ENCODE measurements at places on chromosomes 4 and X.
A peak's percentile ranks its signal among the peaks of the same experiment; 100 is the strongest.

DNA sequence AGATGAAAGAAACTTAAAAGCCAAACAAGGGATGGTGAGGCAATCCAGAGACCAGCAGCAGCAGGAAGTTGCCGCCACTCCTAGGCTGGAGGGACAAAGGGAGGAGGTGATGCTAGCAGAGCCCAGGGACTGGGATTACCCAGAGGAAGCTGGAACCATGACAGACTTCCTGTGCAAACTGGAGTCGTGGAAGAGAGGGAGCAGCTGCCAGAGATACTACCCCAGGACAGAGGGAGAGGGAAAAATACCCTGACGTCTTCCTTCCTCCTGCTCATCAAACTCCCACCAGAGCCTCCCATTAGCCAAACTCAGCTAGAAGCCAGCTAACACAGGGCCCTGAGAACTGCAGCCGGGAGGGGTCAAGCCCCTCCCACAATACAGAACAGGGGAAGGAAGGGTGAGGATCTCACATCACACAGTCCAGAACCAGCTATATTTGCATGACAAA is 101.2 kb upstream of the KLF3 start:
- peaks cover 3% of the 10 kb centered on the region for H3K27me3 ChIP-seq
- no peaks in the 10 kb centered on the region for H3K36me3 ChIP-seq
- no peak overlapping the region for H3K4me3 ChIP-seq
- H3K27ac ChIP-seq: no peak overlapping the region

DNA sequence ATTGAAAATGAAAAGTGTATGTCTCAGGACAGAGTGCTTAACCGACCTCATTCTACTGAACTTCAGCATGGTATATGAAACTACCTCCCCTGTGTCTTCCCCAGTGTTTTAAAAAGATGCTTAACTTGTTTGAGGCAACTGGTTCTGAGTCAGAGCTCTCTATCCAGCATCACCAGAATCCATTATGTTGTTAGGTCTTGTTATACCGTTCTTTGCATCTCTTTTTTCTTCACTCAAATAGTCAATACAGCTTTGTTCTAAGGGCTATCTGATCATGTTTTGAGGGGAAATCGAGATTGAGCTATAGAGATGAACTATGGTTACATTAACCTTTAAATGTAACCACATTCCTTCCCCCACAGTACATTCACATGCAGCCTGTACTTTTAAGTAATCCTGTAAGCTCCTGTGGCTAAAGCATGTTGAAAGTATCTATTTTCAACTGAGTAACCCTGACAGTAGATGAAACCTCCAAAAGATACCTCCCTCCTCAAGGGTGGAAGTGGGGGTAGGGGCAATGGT is 514.4 kb downstream of the RPA4 start:
- DNase-seq: no peak
- no peak overlapping the region for H3K4me3 ChIP-seq
- peaks cover 29% of the 10 kb centered on the region for H3K4me1 ChIP-seq
- H3K36me3 ChIP-seq: no peaks in the 10 kb centered on the region
- H3K27ac ChIP-seq: no peak overlapping the region
- H3K27me3 ChIP-seq: no peaks in the 10 kb centered on the region

GRCh38 chr4:186643501-186644310 is 80.0 kb downstream of the FAT1 start:
- no peak overlapping the region for H3K27ac ChIP-seq
- H3K27me3 ChIP-seq: no peaks in the 10 kb centered on the region
- DNase-seq: no peak
- H3K4me3 ChIP-seq: no peak overlapping the region
- peaks cover 63% of the 10 kb centered on the region for H3K36me3 ChIP-seq
- peaks cover 13% of the 10 kb centered on the region for H3K4me1 ChIP-seq

DNA sequence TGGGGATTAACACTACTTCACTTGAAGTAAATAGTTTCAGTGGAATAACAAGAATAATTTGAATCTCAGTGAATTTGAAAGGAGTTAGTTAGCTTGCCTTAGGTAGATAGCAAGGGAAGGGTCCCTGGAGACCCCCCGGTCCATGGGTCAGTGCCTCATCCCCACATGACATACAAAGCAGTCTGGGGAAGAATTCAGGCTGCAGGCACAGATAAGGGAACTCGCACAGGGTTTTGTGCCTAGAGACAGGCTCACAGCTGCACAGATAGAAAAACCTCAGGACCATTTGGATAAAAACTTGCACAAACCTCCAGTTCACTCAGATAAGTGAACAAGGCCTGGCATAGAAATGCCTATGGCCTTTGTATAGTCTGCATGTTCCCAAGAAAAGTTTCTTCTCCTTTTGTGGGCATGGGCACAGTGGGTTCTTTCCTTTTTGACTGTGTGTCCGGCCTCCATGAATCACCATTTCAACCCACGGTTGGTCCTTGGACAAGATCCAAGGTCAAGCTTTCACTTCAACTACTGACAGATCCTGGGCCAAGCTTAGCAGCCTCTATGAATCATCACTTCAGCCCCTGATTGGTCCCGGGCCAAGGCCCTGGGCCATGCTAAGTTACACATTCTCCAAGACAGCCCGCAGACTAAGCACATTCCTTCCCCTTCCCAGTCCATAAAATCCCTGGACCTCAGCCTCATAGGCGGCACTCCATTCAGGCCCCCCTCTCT is 108.3 kb upstream of the KLHL4 start:
- H3K36me3 ChIP-seq: peaks cover 4% of the 10 kb centered on the region
- peaks cover 15% of the 10 kb centered on the region for H3K4me1 ChIP-seq
- no peak for DNase-seq
- H3K4me3 ChIP-seq: no peak overlapping the region

GRCh38 chr4:41758884-41759283 is 10.4 kb upstream of the PHOX2B start:
- no peak overlapping the region for H3K27ac ChIP-seq
- no peaks in the 10 kb centered on the region for H3K36me3 ChIP-seq
- H3K4me3 ChIP-seq: no peak overlapping the region
- no peaks in the 10 kb centered on the region for H3K4me1 ChIP-seq

DNA sequence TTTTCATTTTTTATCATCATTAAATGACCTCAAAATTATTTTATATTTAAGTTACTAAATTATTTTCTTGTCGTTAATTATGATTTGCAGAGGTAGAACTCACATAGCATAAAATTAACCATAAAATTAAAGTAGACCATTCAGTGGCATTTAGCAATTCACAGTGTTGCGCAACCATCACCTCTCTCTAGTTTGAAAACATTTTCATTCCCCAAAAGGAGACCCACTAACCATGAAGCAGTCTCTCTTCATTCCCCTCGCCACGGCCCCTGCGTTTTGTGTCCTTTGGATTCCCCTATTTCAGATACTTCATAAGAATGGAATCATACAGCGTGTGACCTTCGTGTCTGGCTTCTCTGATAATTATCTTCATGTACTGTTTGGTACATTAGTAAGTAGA is 154.9 kb downstream of the ENPP6 start:
- H3K4me1 ChIP-seq: peaks cover 34% of the 10 kb centered on the region
- H3K4me3 ChIP-seq: no peak overlapping the region
- H3K36me3 ChIP-seq: peaks cover 7% of the 10 kb centered on the region
- DNase-seq: no peak
- no peak overlapping the region for H3K27ac ChIP-seq

GRCh38 chr4:37244583-37245390 is at the start of gene NWD2:
TSS of gene NWD2 (plus strand) at chr4:37244743. CDS start at chr4:37245068, 325 bp downstream.
- peaks cover 7% of the 10 kb centered on the region for H3K4me1 ChIP-seq
- peak; percentile 69 for DNase-seq
- peak within 1 kb of the TSS; percentile 84 for H3K4me3 ChIP-seq
- no peaks in the 10 kb centered on the region for H3K36me3 ChIP-seq
- H3K27me3 ChIP-seq: peaks cover 97% of the 10 kb centered on the region

- H3K4me1 ChIP-seq: peaks cover 30% of the 10 kb centered on the region
- H3K27me3 ChIP-seq: peaks cover 97% of the 10 kb centered on the region
- H3K36me3 ChIP-seq: peaks cover 29% of the 10 kb centered on the region
- H3K4me3 ChIP-seq: no peak overlapping the region
Observed at GRCh38 chrX:25001808-25002660, 13.7 kb downstream of the ARX start.

DNA sequence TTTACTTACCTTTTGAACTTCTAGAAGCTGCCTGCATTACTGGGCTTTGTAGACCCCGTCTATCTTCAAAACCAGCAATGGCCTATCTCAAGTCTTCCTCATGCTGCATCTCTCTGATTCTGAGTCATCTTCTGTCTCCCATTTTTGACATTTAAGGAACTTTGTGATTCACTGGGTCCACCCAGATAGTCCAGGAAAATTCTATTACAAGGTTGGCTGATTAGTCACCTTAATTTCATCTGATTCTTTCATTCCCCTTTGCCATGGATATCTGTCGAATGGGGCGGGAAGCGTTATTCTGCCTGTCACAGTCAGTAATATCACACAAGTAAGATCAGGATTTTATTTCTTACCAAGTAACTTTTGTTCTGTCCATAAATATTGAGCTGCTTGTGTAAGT is 618.0 kb downstream of the CCSER1 start:
- H3K4me3 ChIP-seq: no peak overlapping the region
- H3K4me1 ChIP-seq: no peaks in the 10 kb centered on the region
- no peak for DNase-seq
- no peaks in the 10 kb centered on the region for H3K36me3 ChIP-seq
- no peaks in the 10 kb centered on the region for H3K27me3 ChIP-seq

All from nephron progenitor cell (in vitro differentiated cells).